ENCODE measurements at places on chromosomes 2 and 18.

- no peak for DNase-seq
These were observed 226.4 kb upstream of the CXCR4 start for GRCh38 chr2:136344339-136344738.

GRCh38 chr2:195317550-195317949, 339.5 kb upstream of the SLC39A10 start:
- no peak for DNase-seq

GRCh38 chr18:38397094-38397493, 831.5 kb upstream of the CELF4 start:
- no peak for DNase-seq

- no peak for DNase-seq
These were observed 88.0 kb upstream of the NFU1 start for GRCh38 chr2:69525261-69525660.

GRCh38 chr2:68463287-68463877, 3.7 kb downstream of the FBXO48 start:
- DNase-seq, result no peak

- no peak for DNase-seq
These were observed 81.4 kb upstream of the PKDCC start for GRCh38 chr2:41966431-41966893.

DNA sequence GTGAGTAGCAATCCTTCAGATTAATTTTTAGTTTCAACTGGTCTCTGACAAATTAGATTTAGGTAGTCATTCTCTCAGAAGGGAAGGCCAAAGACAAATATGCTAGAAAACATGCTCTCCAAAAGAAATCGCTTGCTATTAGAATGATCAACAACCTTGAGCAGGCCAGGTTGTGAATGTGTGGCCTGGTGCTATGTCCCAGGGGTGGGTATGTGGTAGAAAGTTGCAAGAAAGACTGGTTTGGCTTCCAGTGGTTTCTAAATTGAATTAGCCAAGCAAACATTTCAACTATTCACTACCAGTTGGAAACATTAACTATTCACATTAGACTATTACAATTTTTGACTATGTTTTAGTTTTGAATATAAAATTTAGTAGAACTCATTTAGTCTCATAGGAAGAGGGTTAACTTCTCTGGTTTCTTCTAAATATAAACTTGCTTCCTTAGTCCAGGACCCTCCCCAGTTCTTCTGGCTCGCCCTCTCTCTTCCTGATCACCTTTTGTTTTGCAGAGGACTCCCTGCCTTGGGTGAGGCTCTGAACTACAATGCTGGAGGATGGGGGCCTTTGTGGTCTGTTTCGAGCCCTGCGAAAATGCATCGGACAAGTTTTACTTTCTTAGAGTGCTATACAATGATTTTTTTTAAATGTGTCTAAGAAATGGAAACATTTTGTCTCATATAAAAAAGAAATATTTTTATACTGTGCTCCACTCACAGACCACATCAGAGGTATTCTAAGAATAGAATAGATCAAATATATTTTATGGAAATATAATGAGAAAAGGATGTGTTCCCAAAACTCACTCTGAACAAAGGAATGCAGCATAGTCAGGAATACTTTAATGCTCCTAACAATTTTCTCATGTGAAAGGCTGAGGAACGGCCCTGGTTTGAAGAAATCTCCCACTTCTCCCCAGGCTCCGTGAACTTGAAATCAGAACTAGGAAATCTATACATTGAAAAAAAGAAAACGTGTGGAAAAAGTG, 375.0 kb upstream of the ZEB2 start:
- no peak for DNase-seq

DNA sequence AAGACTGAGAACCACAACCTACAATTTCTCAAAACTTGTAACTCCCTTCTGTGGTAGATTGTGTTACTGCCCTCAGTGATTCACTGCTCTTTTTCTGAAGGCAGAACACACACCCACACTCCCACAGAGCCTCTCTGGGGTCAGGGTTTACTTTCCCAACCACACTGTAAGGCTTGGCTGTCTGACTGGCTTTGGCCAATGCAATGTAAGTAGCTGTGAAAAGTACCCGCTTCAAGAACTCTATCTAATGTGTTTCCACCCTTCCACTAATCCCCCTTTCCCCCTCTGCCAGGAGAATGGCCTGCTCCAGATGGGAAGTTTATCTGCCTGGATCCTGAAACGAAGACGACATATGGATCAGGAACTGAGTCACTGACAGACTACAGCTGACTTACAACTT, 222.7 kb downstream of the CDH2 start:
- DNase-seq, result no peak

- no peak for DNase-seq
These were observed 133.0 kb downstream of the MSH2 start for GRCh38 chr2:47535996-47536395.

- no peak for DNase-seq
These were observed 23.2 kb downstream of the RPRM start for GRCh38 chr2:153455403-153455802.

- DNase-seq, result no peak
These were observed 139.5 kb downstream of the HDAC4 start for GRCh38 chr2:239261356-239261755.

GRCh38 chr18:36963464-36963863, 134.5 kb downstream of the KIAA1328 start:
- no peak for DNase-seq

GRCh38 chr2:155309483-155309882, 611.0 kb downstream of the KCNJ3 start:
- no peak for DNase-seq

DNA sequence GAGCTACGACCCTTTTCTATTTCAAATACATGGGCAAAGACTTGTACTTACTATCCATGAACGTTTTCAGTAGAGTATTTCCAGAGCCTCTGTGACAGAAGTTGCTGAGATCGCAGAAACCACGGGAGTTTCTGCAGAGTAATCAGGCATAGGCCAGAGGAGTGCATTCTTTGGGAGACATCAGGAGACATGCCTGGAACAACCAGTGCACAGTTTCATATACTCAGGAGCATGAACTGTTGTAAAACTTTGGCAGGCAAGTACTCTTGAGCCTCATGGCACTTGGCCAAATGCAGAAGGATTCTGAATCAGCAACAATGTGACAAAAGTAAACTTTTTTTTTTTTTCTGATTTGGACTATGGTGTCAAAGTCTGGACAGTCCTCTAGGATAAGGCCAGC, 307.1 kb downstream of the GRB14 start:
- DNase-seq, result no peak

DNA sequence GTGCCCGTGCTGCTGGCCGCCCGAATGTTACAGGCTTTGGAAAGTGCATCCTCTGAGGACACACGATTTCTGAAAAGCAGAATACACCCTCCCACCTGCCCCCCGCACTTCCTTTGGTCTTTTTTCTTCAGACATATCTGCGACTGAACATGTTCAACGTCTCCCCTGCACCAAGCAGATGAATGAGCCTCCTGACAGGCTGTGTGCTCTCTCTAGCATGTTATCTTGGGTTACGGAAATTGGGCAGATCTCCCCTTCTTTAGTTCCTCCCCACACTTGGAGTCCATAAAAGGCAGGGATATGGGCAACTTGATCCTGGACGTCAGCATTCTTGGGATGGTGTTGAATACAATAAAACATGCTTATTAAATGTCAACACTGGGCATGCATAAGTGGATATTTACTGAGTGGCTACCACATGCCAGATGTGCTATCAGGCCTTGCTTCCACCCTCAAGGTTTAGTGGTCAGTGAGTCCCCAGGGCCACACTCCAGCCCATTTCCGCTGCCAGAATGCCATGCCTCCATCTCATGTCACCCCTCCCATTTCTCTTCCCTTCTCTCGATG, 130.4 kb downstream of the TRIM43 start:
- DNase-seq, result no peak

GRCh38 chr2:179539124-179539511, 274.5 kb upstream of the SESTD1 start:
- no peak for DNase-seq

DNA sequence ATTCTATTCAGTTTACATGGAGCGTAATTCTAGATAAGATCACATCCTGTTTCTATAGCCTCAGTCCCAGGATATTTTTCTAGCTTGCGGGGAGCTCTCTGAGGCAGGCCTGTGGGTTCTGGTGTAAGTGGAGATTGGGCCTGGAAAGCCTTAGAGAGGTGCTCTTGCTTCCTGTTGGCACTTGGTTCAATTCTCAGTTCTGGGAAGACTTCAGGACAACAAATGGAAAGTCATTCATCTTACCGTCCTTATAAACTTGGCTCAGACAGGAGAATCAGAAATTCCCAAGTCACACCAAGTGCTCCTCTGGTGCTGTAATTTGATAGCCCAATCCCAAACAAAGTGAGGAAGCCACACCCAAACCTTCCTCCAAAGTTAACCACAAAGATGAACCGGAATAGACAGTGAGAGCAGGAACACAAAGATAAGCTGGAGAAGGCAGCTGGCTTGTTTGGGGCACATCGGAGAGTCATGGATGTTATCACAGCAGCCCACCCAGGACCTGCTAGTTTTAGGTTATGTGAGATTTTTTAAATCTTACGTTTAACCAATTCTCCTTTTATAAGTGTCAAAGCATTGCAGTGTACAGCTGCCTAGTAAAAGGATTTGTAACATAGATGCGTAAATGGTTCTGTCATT, 144.3 kb upstream of the MAP3K20 start:
- DNase-seq, result no peak

GRCh38 chr2:33110461-33110860, 163.7 kb downstream of the LTBP1 start:
- DNase-seq, result no peak

DNA sequence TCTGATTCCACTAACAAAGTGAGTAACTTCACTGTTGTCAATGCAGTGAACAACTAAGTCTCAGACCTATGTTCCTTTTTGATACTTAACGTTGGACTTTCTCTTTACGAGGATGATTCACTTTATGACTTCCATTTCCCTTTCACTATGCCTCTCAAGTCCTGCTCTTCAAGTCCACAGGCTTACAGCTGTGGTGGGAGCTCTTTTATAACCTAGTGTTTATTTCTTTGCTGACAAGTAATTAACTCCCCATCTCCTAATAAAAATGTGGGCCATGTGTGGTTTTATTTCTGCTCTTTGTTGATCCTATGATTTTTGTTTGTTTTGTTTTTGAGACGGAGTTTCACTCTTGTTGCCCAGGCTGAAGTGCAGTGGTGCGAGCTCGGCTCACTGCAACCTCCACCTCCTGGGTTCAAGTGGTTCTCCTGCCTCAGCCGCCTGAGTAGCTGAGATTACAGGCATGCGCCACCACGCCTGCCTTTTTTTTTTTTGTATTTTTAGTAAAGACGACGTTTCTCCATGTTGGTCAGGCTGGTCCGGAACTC, 142.1 kb downstream of the USP34 start:
- DNase-seq, result no peak

- no peak for DNase-seq
These were observed 10.6 kb downstream of the LRP2 start for GRCh38 chr2:169351725-169352124.

GRCh38 chr18:31546476-31546875, 45.2 kb upstream of the TTR start:
- DNase-seq, result no peak

DNA sequence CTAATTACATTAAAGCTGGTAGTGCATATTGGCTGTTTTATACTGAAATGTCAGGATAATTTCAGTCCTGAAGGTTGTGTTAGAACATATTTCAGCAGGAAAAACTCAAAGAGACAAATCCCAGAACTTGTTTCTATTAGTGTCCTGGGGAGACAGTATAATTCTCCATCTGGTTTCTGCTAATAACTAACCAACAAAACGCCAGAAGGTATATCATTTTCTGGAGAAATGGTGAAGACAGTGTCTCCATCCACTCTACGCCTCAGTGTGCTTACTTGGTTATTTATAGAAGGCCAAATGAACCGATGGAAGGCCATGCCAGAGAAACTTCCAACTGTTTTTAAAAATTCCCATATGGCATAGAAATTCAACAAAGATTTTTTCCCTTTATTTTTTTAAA, 41.6 kb downstream of the GCA start:
- no peak for DNase-seq
